NCI-H2171 (cell line): ENCODE measurements at places on chromosomes 16 and 17.

DNA sequence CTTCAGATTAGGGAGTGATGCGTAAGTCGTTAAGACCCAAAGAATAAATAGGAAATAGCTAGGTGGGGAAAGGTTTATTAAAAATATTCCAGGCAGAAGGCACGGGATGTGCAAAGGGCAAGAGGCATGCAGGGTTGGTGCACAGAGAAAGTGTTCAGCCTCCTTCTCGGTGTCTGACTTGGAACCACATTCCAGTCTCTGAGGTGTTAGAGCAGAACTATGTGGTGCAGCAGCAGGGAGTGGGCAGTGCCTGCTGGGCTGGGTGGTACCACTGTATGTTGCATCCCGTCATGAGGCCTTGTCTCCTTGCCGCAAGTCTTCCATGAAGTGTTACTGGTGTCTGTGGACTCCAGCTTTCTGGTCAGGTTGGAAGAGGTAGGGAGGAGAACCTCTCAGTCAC lies 11.1 kb downstream of the NKD1 start:
- DNase-seq: no peak

DNA sequence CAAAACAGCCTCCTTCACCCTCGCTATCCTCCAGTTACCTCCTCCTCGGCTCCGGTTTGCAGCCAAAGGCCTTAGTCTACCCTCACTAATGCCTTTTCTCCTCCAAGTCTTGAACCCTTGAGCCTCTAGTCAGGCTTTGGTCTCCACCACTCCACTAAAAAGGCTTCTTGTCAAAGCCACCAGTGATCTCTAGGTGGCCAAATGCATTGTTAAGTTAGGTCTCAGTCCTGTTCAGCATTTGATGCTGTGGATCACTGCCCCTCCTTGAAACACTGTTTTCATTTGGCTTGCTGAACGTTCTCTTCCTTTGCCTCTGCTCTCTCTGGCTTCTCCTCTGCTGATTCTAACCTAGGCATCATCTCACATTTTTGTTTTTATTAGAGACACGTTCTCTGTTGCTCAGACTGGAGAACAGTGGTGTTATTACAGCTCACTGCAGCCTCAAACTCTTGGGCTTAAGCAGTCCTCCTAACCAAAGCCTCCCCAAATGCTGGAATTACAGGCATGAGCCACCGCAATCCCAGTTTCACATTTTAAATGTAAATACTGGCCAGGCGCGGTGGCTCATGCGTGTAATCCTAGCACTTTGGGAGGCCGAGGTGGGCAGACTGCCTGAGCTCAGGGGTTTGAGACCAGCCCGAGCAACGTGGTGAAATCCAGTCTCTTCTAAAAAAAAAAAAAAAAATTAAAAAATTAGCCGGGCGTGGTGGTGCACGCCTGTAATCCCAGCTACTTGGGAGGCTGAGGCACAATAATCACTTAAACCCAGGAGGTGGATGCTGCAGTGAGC lies 1.1 kb downstream of the SGF29 start:
- no peak for DNase-seq

- DNase-seq: no peak
Observed at GRCh38 chr16:24980077-24980793, 34.9 kb downstream of the ARHGAP17 start.

GRCh38 chr17:60086818-60087591 lies 8.3 kb upstream of the HEATR6 start:
- peak; percentile 89 for DNase-seq

- no peak for DNase-seq
Observed at GRCh38 chr16:76118344-76118743, 158.9 kb upstream of the CNTNAP4 start.

- DNase-seq: no peak
Observed at GRCh38 chr17:6488008-6488539, 43.8 kb downstream of the PIMREG start.

GRCh38 chr16:71185347-71185746 lies 45.2 kb downstream of the HYDIN start:
- DNase-seq: no peak

- no peak for DNase-seq
Observed at GRCh38 chr17:72176516-72176851, 55.7 kb downstream of the SOX9 start.

DNA sequence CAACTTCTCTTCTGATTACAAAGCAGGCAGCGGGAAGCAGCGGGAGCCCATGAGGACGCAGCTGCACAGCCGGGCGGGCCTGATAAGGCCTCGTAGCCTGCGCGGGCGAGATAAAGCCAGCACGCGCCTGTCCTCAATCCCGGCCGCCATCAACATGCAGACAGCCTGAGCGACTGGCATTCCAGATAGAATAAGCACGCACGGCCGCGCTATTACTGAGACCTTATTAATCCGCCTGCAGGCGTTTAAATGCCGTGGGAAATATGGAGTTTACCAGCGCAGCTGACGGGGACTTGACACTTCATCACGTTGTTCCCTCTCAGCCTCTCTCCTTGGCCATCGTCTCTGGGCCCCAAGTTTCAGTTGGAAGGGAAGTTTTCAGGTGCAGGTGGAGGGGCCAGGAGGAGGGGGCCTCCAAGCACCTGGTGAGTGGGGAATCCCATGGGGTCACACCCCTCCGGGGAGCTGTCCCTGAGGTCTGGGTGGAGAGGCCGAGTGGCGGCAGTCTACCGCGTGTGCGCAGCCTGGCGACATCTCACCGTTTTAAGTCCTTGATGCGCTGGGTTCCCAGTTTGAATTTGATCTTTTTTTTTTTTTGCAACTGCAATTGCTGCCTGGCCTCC lies 27.3 kb upstream of the CBFA2T3 start:
- no peak for DNase-seq

GRCh38 chr16:29862383-29862883 lies 593 bp downstream of the CDIPT start:
- no peak for DNase-seq

DNA sequence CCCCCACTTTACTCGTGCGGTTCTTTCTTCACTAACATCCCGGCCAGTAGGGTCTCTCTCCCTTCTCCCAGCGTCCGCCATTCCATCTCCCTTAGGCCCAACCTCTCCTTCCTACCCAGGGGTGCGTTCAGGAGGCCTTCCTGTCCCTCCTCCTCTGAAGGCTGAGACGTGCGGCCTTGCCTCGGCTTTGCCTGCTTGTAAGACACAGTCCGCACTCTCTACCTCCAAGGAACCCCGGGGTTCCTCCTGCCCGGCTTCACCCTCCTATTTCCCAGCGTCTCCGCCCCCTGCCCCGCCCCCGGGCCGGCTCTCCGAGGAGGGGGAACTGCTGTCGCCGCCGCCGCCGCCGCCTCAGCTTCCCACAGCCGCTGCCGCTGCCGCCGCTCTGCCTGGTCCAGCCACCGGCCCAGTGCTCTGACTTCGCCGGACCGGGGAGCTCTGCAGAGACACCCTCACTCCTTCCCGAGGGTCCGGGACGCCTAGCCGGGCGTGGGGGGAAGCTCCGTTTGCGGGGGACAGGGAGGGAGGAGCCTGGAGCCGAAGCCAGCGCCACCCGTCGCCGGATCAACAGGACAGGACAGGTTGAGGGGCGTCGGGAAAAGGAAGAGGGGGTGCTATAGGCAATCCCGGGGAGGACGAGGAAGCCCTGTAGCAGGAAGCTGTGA lies 1.2 kb upstream of the FGF11 start:
- no peak for DNase-seq

- no peak for DNase-seq
Observed at GRCh38 chr17:55601874-55602364, 90.7 kb upstream of the SMIM36 start.

- DNase-seq: no peak
Observed at GRCh38 chr16:80144191-80144590, 396.6 kb upstream of the DYNLRB2 start.

GRCh38 chr17:731644-732066 lies 741 bp upstream of the TLCD3A start:
- no peak for DNase-seq

GRCh38 chr16:24381470-24382118 lies 125.5 kb downstream of the CACNG3 start:
- no peak for DNase-seq
